ENCODE measurements at places on chromosomes 3 and 15. TPM values are rescaled to one million over a fixed set of nuclear protein-coding genes. Genes with fewer than 3 reads are reported as not detected.

Gene POLG
- total RNA-seq, result 18.3 TPM

Gene HRG
- total RNA-seq, result not detected

Gene ACKR2
- not detected for total RNA-seq

Gene KIF15
- total RNA-seq, result 10.8 TPM

Measured in IMR-90 (cell line).